Stimulated activated CD8-positive, alpha-beta memory T cell treated with anti-CD3 and anti-CD28 coated beads, Interleukin-4, amount 100 ng/mL, for 1 hour (primary cell): ENCODE measurements at places on chromosomes 11 and 22.

- DNase-seq, result no peak
Measured at GRCh38 chr11:131938351-131938751, 567.9 kb downstream of the NTM start.

DNA sequence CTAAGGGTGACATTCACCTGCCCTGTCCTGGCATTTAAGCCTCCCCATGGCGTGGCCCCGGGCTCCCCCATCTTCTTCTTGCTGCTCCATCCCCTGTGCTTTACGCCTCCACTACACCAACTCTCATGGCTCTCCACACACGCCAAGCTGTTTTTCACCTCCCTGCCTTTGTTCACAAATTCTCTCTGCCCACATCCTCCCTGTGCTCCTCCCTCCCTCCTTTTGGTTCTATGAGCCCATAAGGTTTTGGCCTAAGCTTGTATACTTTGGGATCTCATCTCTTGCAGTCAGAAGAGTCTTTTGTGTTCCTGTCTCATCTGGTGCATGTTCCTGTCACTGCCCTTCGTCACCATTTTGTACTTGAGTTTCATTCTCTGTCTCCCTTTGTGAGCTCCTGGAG lies 4.6 kb upstream of the DNAL4 start:
- DNase-seq, result no peak

DNA sequence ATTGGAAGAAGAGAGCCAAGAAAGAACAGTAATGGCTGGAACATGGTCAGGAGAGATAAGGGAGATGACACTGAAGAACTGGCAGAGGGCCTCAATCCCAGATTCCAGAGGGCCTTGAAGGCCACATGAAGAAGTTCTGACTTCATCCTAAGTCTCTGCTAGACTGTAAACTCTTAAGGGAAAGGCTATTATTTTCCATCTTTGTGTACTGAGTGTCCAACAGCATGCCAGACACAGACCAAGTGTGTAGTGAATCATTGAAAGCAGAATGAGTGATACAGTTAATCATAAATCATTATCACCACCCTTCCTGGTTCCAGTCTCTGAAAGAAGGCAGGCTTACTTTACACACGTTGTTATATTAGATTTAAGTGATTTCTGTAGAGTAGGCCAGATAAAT lies 185.3 kb upstream of the C11orf87 start:
- no peak for DNase-seq

DNA sequence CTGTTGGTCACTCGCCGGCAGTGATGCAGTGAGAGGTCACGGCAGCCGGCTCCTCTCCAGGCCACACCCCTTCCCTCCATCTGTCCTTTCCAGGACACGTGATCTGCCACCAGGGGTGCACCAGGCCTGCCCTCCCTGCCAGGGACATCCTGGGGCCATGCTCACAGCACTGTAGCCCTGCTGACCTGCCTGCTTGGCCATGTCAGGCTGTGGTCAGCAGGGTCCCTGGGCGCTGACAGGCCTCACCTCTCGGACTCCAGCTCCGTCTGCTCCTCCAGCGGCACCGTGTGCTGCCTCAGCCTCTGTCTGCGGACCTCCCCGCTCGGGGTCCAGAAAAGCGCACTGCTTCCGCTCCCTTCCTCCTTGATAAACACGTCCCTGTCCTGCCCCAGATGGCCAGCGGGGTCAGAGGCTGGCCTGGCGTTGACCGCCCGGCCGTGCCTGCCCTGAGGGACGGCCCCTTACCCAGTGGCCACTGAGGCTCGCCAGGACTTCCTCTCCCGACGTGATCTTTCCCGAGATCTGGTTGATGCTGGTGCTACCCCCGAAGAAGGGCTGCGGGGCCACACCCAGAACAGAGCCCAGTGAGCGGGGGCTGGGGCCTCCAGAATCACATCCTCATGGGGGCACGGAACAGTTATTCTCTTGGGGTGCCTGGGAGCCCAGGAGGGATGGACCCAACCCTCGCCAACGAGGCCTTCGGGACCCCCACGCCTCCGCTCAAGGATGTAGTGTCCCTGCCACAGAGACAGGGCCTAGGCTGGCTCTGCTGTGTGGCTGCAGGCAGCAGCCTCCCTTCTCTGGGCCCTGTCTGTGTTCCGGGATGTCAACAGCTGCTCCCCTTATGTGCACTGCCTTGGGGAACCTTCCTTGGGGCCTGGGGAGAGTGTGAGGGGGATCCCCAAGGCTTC lies 36.3 kb upstream of the CARS1 start:
- DNase-seq, result no peak

DNA sequence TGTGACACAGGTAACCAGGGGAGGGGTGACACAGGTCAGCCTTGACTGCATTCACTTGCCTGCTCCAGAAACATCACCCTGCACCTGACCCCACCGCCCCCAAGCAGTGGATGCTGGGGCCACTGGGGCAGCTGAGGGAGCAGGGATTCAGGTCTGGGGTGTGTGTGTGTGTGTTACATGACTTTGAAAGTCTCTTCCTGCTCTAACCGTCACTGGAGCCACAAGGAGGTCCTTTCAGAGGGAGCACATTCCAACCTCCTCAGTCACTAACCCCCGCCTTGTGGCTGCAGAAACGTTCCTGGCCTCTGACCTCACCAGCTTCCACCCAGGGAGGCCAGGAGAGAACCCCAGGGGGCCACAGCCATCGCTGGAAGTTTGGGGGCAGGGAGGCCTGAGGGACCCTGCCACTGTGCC lies 2.9 kb upstream of the FOSL1 start:
- DNase-seq, result no peak

- no peak for DNase-seq
Measured at GRCh38 chr11:57643802-57644201, 5.9 kb downstream of the YPEL4 start.

- DNase-seq, result no peak
Measured at GRCh38 chr11:19366992-19367709, 126.4 kb upstream of the E2F8 start.

DNA sequence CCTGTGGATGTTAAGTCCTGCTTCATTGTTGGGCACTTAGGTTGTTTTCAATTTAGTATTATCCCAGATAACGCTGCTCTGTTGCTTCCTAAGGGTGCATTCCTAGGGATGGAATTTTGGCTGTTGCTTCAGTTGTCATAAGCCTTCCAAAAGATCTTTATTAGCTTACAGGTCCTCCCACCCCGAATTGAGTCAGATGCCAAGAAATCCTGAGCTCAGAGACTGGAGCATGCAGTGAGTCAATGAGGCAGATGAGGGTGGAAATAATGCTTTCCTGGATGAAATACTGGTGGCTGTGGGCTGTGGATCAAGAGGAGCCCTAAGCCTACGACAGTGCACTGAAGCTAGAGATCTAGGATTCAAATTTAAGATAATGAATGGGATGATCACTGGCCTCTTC lies 10.7 kb upstream of the IL18BP start:
- no peak for DNase-seq

GRCh38 chr11:122494221-122494620 lies 161.3 kb upstream of the UBASH3B start:
- DNase-seq, result no peak

GRCh38 chr22:28395920-28396753 lies 283.5 kb downstream of the TTC28 start:
- no peak for DNase-seq

DNA sequence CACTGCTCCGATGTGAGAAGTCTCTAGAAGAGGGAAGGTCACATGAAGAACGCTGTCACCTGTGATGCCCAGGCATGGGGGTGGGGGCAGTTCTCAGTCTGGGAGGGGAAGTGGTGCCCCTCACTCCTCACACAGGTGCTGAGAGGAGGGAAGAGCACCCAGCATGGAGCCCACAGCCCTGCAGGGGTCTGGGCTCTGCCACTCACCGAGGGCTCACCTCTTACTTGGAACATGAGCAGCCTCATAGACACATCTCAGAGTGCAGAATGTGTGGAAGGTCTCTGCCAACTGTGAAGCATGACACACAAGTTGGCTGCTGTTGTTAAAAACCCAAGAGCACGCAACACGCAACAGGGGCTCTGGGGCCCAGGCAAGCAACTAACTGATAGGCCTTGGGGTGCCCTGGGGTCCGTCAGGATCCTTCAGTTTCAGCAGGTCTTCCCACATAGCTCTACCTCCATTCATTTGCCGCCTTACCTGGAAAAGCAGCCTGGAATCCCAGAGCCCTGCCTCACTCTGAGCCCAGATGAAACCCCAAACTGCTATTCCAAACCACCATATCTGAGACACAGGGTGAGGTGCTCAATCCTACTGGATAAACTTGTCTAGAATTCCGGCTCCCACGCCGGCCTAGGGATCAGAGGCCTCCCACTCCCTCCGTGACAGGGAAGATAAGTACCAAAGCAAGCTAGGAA lies 17.5 kb upstream of the TMPRSS4 start:
- DNase-seq, result no peak

- no peak for DNase-seq
Measured at GRCh38 chr11:44430140-44430539, 120.2 kb upstream of the ALX4 start.

- no peak for DNase-seq
Measured at GRCh38 chr11:95884802-95885201, 39.1 kb downstream of the MTMR2 start.

DNA sequence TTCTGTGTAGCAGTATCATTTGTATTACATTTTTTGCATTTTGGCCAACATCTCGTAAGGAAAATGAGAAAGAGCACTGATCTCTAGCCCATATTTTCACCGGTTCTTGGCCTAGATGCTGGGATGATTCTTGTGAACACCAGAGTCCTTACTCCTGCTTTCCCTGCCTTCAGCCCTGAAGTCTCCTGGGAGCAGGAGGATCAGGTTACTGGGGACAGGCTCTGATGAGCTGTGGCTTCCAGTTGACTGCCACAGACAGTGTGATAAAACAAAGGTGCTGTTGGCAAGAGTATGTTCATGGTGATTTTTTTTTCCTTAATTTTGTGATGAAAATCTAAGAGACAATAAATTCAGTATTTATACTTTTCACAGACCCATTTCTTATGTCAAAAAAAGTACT lies 34.2 kb upstream of the ADSL start:
- DNase-seq, result no peak

- no peak for DNase-seq
Measured at GRCh38 chr22:20953668-20954500, 13.2 kb upstream of the AIFM3 start.

GRCh38 chr11:1298695-1299492 lies 10.5 kb downstream of the TOLLIP start:
- no peak for DNase-seq

GRCh38 chr11:129895126-129896041 lies at the start of gene NFRKB:
NFRKB (minus strand) TSS chr11:129895578; CDS start chr11:129892849, 2,729 bp downstream.
- DNase-seq, result peak; percentile 77

GRCh38 chr22:49525360-49525759 lies 302.3 kb downstream of the BRD1 start:
- no peak for DNase-seq

DNA sequence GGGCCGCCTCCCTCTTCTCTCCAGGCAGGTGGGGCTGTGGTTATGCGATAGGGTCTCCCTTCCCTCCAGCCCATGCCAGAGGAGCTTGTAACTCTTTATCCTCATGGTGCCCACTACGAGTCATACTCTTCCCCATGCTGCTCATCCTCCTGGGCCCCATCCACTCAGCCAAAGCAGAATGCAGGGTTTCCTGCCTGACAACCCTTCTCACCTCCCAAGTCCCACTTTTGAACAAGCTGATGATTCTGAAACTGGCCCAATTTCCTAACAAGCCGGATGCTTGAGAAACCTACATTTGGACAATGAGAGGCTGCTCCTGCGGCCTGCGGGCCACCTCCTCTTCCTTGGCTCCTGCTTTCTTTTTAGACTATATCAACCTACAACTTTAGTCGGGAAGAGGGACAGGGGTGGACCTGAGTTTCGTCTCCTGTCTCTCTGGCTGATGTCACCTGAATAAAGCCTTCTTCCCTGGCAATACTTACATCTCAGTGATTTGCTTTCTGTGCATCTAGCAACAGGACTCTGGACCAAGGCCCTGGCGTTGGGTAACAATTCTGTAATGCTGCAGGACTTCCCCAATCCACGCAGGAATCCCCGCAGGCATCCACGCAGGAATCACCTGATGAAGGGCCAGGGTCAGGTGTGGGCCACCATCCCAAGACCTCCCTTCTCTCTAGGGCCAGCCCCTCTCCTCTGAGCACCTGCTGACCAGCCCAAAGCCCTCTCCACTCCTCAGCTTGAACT lies 1.5 kb upstream of the NDUFS8 start:
- DNase-seq, result no peak

DNA sequence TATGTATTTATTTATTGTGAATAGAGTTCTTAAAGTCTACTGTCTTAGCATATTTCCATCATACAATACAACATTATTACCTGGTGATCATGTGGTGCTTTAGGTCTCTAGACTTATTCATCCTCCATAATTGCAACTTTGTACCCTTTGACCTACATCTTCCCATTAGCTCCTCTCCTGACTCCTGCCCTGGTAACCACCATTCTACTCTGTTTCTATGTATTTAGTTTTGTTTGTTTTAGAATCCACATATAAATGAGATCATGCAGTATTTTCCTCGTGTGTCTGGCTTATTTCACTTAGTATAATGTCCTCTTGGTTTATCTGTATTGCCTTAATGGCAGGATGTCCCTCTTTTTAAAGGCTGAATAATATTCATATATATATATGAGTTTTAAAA lies 22.7 kb downstream of the NCAM1 start:
- no peak for DNase-seq

DNA sequence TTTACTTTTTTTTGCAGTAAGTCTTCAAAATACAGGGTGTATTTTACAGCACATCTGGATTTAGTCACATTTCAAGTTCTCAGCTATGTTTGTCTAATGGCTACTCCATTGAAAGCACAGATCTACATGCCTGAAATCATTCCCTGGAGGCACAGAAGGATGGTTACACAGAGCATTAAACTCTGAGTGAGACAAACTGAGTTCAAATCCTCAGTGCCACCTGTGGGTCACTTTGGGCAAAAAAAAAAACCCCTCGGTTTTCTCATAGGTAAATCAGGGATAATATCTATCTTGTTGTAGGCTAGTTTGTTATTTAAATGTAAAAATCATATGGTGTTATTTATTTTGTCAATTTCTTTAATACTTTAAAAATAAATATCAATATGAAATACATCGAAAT lies 7.7 kb downstream of the ANKRD49 start:
- no peak for DNase-seq

DNA sequence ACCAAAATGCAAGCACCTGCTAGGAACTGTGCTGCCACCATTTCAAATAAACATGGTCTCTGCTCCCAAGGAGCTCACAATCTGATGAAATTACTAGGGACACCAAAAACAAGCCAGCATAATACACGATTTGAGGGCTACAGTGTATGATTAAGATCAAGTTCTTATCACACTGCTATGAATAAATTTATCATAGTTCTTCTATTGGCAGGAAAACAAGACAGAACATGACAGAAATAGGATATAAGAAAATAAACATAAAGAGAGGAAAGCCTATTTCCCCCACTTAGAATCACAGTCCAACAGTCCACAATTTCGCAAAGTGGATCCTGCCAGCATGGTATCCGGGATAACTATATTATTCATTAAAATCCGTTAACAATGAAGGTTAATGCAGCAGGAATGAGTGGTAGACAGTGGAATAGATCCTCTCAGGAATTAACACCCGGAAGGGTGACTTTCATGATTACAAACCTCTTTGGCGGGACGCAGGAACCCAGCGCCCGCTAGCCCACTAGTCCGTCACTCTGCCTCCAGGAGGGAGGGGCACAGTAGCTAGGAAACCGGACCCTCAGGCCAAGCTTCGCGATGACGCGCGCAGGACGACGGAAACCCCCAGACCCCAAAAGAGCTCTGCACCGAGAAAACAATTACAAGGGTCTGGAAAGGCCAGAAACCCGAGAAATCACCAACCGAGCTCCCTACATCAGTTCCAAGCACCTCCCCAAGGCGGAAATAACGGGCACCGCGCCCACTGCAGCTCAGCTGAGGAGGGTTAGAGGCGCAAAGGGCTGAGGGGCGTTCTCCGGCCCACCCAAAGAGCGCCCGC lies 607 bp downstream of the CCDC82 start:
- no peak for DNase-seq

GRCh38 chr11:19458231-19458630 lies 217.5 kb upstream of the E2F8 start:
- DNase-seq, result no peak
